ENCODE measurements at places on chromosomes 12 and 14. TPM values are rescaled to one million over a fixed set of nuclear protein-coding genes. Genes with fewer than 3 reads are reported as not detected.

DNA sequence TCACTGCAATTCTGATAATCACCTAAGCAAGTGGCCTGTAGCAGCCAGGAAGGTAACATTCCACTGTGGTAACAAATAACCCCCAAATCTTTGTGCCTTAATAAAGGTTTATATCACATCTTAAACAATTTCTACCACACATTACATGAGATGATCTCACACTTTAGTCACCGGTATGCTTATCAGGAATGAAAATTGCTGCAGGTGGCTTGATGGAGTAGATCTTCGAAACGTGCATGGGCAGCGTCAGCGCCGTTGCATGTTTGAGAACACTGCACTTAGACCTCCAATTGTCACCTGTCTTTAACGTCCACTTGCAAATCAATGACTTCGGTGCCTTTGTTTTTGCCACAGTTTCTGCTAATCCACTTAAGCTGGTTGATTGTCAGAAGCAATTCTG is 477.4 kb downstream of the VRK1 start:
- H3K36me3 ChIP-seq, result no peaks in the 10 kb centered on the region
- H3K27me3 ChIP-seq, result no peaks in the 10 kb centered on the region
- no peak for DNase-seq
- H3K27ac ChIP-seq, result no peak overlapping the region

GRCh38 chr14:41950428-41951151 is 343.9 kb downstream of the LRFN5 start:
- H3K4me1 ChIP-seq, result no peaks in the 10 kb centered on the region
- H3K4me3 ChIP-seq, result no peak overlapping the region
- DNase-seq, result no peak
- H3K36me3 ChIP-seq, result no peaks in the 10 kb centered on the region

DNA sequence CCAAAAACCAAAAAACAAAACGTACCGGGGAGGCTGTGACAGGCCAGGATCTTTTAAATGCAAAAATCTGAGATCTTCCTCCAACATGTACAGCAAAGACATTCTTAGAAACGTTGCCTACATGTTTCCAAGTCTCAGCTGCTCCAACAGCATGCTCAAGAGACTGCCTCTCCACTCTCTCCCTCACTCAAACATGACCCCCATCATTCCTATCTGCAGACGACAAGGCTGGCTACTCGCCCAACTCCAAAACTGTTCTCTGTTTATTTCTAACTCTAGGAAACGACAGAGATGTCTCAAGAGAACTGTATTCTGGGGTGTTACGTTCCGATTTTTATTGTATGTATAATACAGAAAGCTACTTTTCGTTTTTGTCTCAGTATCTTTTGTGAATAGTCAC is 57.5 kb upstream of the TMCC3 start:
- no peaks in the 10 kb centered on the region for H3K4me1 ChIP-seq
- no peak overlapping the region for H3K27ac ChIP-seq

DNA sequence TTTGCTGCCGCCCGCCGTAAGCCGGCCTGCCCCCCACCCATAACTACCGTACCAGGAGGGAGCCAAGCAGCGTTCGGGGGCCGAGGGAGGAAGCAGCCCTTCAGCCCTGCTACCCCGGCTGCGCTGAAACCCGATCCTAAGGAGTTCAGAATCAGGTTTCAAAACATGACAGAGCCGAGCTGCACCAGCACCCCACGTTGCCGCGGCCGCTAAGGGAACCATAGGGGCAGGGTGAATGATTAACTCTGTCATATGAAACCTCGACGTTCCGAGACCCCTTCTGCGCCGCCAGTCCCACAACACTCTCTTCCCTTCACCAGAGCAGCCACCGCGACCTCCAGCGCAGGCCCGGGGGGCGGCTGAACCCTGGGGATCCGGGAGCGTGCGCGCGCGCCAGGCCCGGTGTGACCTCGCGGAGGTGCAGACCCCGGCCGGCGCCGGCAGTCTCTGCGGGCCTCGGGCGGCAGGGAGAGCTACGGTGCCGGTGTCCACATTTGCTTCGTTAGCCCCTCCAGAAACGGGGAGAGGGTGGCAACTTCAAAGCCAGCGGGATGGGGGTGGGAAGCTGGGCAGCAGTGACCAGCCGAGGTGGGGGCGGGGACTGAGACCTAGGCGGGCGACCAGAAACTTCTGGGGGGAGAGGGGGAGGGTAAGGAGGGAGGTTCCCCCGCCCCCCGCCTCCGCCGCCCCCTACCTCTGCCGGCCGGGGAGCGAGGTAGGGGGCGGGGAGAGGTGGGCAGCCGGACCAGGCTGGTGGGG is 1.6 kb downstream of the SIX4 start:
- peak; percentile 43 for DNase-seq
- no peak overlapping the region for H3K27ac ChIP-seq
- H3K27me3 ChIP-seq, result peaks cover 58% of the 10 kb centered on the region
- peak overlapping the region; percentile 56 for H3K4me3 ChIP-seq
- H3K36me3 ChIP-seq, result no peaks in the 10 kb centered on the region

DNA sequence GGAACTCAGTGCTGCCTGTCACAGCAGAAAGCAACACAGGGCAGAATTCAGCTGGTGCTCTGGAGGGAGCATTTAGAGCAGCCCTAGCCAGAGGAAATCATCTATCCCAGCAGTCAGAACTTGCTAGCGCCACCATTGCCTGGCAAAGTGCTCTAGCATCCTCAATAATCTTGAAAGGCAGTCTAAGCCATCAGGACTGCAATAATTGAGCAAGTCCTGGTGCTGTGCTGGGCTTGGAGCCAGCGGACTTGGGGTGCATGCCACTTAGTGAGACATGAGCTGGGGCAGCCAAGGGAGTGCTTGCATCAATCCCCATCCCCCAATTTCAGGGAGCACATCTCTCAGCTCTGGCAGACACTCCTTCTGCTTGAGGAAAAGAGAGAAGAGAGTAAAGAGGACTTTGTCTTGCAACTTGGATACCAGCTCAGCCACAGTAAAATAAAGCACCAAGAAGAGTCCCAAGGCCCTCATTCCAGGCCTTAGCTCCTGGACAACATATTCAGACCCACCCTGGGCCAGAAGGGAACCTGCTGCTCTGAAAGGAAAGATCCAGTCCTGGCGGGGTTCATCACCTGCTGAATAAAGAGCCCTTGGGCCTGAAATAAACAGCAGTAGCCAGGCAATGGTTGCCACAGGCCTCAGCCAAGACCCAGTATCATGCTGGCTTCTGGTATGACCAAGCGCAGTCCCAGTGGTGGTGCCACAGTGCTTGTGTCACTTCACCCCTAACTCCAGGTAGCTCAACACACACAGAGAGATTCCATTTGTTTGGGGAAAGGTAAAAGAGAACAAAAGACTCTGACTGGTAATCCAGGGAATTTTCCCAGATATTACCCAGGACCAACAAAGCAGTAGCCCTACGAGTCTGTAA is 44.5 kb upstream of the ZDHHC17 start:
- no peaks in the 10 kb centered on the region for H3K36me3 ChIP-seq
- no peak for DNase-seq
- no peaks in the 10 kb centered on the region for H3K4me1 ChIP-seq
- H3K27me3 ChIP-seq, result no peaks in the 10 kb centered on the region
- H3K4me3 ChIP-seq, result no peak overlapping the region

- H3K27me3 ChIP-seq, result no peaks in the 10 kb centered on the region
- no peak overlapping the region for H3K4me3 ChIP-seq
- no peaks in the 10 kb centered on the region for H3K36me3 ChIP-seq
- no peak for DNase-seq
Measured at GRCh38 chr14:92263681-92264080, 59.3 kb upstream of the SLC24A4 start.

DNA sequence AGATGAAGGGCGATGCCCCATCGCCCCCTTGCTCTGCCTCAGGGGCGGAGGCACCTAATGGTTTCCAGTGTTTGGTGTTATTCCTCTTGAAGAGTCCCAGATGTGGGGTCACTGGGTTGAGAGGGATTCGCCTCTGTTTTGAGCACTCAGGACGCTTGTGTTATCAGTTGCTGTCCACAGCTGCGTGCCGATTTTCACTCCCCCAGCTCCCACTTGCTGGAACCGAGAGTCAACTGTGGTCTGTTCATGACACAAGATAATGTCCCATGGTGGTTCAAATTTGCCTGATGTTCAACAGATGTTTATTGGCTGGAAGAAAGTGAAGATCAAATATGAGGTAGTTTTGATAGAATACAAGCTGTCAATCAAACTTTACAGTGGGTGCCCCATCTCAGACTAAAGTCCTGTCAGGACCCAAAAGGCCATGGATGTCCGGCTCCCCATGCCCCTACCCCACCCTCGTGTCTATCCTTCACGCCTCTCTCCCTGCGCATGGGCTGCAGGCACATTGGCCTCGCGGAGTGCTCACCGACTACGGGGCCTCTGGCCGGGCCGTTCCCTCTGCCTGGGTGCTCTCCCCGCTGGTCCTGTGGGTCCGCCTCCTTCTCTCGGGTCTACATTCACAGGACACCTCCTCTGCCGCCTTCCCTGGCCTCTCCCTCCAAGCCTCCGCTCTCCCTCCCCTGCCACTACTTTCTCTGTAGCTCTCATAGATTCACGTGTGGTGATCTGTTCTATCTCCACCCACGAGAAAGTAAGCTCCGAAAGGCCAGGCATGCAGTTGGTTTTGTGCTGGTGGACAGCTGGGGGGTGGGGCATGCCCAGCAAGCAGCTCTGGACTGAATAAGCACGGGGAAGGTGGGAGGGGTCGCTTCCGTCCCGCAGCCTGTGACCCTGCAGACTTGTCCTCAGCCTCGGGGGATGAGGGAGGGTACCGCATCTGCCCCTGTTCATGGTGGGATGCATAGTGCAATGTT is 6.8 kb upstream of the TRAF3 start:
- H3K27ac ChIP-seq, result no peak overlapping the region
- DNase-seq, result no peak
- H3K4me3 ChIP-seq, result no peak overlapping the region
- H3K4me1 ChIP-seq, result peaks cover 34% of the 10 kb centered on the region
- H3K36me3 ChIP-seq, result no peaks in the 10 kb centered on the region
- H3K27me3 ChIP-seq, result no peaks in the 10 kb centered on the region

- no peaks in the 10 kb centered on the region for H3K36me3 ChIP-seq
- DNase-seq, result no peak
- no peak overlapping the region for H3K4me3 ChIP-seq
- H3K4me1 ChIP-seq, result no peaks in the 10 kb centered on the region
- no peaks in the 10 kb centered on the region for H3K27me3 ChIP-seq
- no peak overlapping the region for H3K27ac ChIP-seq
Measured at GRCh38 chr12:9729082-9729481, 3.8 kb downstream of the CLECL1 start.

GRCh38 chr12:58750484-58750883 is 169.8 kb downstream of the LRIG3 start:
- H3K4me3 ChIP-seq, result no peak overlapping the region
- H3K4me1 ChIP-seq, result no peaks in the 10 kb centered on the region
- no peaks in the 10 kb centered on the region for H3K27me3 ChIP-seq

GRCh38 chr12:54363618-54364017 is 668 bp downstream of the GPR84 start:
- no peaks in the 10 kb centered on the region for H3K27me3 ChIP-seq
- no peaks in the 10 kb centered on the region for H3K36me3 ChIP-seq
- peaks cover 26% of the 10 kb centered on the region for H3K4me1 ChIP-seq
- DNase-seq, result no peak
- H3K4me3 ChIP-seq, result no peak overlapping the region
- no peak overlapping the region for H3K27ac ChIP-seq

DNA sequence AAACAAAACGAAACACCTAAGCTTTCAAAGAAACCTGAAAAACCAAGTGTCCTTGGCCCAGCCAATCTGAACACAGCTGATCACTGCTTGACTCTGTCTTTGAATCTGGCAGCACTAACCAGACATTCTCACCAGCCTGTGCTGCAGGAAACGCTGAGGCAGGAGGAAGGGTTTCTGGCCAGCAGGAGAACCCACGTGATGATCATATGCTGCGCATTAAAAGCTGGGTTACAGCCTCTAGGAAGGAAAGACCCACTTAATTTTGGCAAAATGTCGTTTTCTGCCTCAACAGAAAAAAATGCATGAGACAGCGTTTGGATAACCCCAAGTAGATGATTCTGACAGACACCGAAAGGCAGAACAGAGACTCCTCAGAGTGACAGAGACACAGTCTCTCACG is 9.8 kb downstream of the APPL2 start:
- peaks cover 42% of the 10 kb centered on the region for H3K36me3 ChIP-seq
- no peak overlapping the region for H3K4me3 ChIP-seq
- DNase-seq, result no peak
- no peak overlapping the region for H3K27ac ChIP-seq

GRCh38 chr14:88993946-88994345 is 169.5 kb downstream of the TTC8 start:
- H3K27me3 ChIP-seq, result peaks cover 3% of the 10 kb centered on the region
- no peaks in the 10 kb centered on the region for H3K36me3 ChIP-seq
- H3K27ac ChIP-seq, result no peak overlapping the region
- DNase-seq, result no peak
- no peak overlapping the region for H3K4me3 ChIP-seq
- no peaks in the 10 kb centered on the region for H3K4me1 ChIP-seq

DNA sequence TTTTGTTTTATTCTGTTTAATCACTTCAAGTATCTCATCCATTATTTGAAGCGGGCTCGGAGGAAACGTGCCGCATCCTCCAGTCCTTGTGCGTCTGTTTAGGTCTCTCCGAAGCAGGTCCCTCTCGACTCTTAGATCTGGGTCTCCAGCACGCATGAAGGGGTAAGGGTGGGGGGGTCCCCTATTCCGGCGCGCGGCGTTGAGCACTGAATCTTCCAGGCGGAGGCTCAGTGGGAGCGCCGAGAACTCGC is 311 bp upstream of the LGR5 start:
- no peaks in the 10 kb centered on the region for H3K36me3 ChIP-seq
- no peak for DNase-seq
- H3K27ac ChIP-seq, result no peak overlapping the region
- peaks cover 13% of the 10 kb centered on the region for H3K4me1 ChIP-seq
- no peak overlapping the region for H3K4me3 ChIP-seq

The TDG gene
- total RNA-seq, result 28.7 TPM

The TPPP2 gene
- total RNA-seq, result not detected

The OLR1 gene
- 3.1 TPM for total RNA-seq

The TAS2R14 gene
- total RNA-seq, result 4.8 TPM

The IL23A gene
- 2.7 TPM for total RNA-seq

The KLRC3 gene
- total RNA-seq, result 49.8 TPM
